ENCODE measurements at places on chromosomes 1 and 21.

DNA sequence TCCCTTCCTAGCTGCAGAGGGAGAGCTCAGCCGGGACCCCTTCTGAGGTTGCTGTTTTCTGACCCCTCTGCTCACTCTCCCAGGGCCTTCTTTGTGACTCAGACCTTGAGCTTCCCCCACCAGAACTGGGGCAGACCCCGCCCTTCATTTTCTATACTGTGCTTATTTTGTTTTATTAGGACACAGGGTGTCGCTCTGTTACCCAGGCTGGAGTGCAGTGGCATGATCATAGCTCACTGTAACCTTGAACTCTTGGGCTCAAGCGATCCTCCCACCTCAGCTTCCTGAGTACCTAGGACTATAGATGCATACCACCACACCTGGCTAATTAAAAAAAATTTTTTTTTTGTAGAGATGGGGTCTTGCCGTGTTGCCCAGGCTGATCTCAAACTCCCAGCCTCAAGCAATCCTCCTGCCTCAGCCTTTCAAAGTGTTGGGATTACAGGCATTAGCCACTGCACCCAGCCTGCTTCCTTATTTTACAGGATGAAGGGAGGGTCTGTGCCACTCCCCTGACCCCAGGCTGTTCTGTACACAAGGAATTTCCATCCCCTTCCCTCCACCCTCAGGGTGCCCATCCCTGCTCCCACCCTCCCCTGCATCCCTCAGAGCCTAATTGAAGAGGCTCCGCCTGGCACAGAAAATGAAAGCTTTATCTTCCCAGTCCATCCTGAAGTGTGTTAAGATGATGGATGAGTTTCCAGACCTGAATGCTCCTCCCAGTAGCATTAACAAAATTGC lies 195.2 kb upstream of the POU3F1 start:
- no peak for ATAC-seq

- no peak for ATAC-seq
These were observed 37.9 kb downstream of the DTL start for GRCh38 chr1:212073490-212073889.

- peak; percentile 72 for ATAC-seq
These were observed 37.4 kb downstream of the MAP3K21 start for GRCh38 chr1:233364695-233365539.

GRCh38 chr1:159146980-159147379 lies 24.4 kb upstream of the CADM3 start:
- ATAC-seq = no peak
